ENCODE measurements at places on chromosomes 7 and 10.

GRCh38 chr7:8320174-8320573, 58.2 kb upstream of the ICA1 start:
- no peak for DNase-seq

- no peak for DNase-seq
Observed at GRCh38 chr7:32357535-32358277, 132.5 kb downstream of the LSM5 start.

DNA sequence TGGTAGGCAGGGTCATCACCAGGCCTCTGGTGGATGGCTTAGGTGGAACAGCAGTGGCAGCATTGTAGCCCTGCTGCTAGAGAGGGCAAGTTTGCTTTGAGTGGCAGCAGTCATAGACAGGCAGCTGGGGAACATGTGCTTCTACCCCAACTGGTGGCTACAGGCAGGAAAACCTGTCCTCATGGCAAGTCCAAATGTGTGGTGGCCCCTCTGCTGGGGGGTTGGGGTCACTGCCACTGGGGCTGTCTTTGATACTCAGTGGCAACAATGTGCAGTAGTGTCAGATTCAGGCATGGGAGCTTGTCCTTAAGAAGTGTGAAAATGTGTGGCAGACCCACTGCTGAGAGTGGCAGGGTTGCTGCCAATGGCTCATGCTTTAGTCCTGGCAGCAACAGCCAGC, 186.2 kb upstream of the NPSR1 start:
- DNase-seq: no peak

- no peak for DNase-seq
Observed at GRCh38 chr10:30355601-30356000, 6.5 kb upstream of the MTPAP start.

- no peak for DNase-seq
Observed at GRCh38 chr10:76192151-76192550, 760.7 kb downstream of the LRMDA start.
